SK-N-MC (cell line): ENCODE measurements at places on chromosomes 2 and 18.

GRCh38 chr18:36589857-36590543 is 238.8 kb downstream of the TPGS2 start:
- no peak for DNase-seq

- no peak for DNase-seq
Observed at GRCh38 chr18:74540652-74541421, 6.5 kb downstream of the CNDP1 start.

- DNase-seq: peak; percentile 55
Observed at GRCh38 chr2:230758566-230759480, 46.2 kb downstream of the CAB39 start.

DNA sequence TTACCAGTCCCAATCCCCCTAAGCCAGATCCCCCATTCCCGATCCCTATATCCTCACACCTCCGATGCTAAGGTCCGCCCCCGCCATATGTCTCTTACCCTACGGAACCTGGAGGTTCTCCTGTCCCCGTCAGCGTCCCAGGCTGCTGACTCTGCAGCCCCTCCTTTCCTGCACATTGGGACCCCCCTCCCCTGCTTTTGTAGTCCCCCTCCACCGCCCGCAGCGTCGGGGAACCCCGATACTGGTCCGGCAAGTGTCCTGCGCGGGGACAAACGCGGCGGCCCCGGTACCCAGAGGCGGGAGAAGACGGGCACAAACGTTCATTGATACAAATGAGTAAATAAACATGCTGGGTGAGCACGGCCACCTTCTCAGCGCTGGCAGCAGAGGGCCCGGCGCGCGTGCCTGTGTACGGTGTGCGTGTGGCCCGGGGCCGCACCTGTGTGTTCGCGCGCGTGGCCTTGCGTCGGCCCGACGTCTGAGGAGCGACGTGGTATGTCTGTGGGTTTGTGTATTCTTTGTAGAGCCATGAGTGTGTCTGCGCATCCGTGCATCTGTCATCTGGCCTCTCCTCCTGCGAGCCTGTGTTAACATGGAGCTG is 2.0 kb upstream of the CYP26B1 start:
- DNase-seq: no peak

DNA sequence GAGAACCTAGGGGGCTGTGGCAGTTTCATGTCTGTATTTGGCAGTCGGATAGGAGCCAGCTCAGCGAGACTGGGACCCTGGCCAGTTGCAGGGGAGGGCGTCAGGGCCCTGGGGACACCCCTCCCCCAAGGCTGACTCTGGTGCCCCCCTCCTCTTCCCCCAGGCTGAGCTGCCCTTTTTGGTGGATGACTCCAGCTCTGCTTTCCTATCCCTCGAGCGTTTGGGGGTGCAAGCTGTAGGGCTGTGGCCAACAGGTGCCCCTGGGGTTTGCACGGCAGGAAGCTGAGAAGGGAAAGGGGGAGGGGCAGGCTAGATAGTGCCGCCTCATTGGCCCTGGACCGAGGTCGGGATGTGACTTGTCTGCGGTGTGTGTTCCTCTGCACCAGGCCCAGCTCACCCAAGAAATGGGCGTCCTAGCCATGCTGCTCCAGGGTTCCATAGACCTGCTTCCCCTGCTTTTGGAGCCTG is 26.4 kb downstream of the SPEG start:
- no peak for DNase-seq

DNA sequence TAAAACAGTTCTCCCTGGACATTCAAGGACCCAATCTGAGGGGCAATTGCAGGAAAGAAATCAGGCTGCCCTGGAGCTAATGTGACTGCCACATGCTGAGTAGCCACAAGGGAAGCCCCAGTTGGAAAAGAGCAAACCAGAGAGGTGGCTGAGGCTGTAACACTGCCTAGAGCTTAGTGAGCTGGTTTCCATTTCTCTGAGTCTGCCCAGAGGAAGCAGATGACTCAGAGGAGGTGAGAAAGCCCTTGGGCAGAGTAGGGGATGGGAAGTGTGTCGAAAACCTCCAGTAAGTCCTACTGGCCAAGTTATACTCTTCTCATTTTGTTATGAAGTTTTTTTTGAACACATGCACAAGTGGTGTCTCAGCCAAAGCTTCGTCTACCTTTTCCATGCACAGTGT is 753.0 kb downstream of the CNTNAP5 start:
- no peak for DNase-seq

- DNase-seq: no peak
Observed at GRCh38 chr18:62839874-62840713, 124.8 kb downstream of the PHLPP1 start.

DNA sequence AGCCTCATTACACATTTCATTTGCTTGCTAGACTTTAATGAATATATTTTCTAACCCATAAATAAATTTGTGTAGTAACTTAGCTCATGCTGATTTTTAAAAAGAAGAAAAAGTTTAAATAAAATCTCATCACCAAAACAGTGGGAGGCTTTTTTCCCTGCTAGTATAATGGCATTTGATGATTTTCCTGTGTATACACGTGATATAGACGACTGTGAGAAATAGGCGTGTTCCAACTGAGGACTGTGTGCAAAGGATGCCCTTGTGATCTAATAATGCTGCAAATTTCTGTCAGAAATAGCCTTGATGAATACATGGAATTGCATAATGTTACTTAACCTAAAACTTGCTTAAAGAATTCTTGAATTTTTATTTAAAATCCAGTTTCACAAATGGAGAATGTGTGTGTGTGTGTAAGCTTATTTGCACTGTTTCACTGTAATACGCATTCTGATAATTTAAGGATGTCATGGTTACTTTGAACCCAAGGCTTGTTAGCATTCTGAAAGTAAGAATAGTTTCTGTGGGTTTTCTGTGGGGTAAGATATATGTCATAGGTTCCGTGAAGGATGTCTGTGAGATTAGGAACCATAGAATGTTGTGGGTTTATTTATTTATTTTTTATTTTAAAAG is 178.0 kb downstream of the DLGAP1 start:
- no peak for DNase-seq

DNA sequence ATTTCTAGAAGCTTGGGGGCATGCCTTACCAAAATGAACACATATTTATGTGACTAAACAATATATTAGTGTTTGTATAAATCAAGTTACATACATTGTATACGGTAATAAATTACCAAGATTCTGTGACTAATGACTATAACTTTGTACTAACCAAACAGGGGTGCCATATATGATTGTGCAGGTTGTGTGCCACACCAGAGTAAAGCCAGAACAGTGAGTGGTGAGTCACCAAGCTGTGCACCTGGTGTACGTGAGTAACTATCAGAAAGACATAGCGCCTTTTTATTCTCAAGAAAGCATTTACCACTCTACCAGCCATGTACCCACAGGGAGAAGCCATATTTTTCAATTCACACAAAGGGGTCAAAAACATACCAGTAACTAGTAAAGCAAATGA is 453.2 kb upstream of the PIK3C3 start:
- DNase-seq: no peak

DNA sequence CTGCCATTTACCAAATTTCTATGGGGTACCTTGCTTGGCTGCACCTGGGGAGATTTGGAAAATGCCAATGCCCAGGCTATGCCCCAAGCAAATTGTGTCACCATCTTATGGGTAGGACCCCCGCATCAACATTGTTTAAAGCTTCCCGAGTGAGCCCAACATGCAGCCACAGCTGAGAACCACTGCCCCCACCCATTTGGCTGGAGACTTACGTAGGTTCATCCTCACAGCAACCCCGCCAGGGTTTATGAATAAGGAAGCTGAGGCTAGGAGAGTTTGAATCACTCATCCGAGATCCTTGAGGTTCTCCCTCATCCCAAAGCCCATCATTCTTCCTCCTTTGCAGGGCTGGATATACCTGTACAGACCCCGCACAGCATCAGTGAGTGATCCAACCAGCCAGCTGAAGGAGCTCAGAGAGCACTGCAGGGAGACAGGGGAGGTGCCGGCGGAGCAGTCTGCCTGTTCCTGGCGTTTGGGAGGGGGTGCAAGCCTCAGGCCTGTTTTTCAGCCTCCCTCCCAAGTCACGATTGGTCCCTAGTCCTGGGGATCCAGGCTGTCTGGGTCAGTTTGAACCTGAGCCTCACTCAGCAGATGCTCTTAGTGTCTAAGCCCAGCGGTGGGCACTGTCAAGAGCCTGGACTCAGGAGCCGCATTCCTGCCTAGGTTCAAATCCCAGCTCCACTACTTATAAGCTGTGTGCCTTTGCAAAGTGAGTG is 164.9 kb downstream of the SMAD7 start:
- no peak for DNase-seq

DNA sequence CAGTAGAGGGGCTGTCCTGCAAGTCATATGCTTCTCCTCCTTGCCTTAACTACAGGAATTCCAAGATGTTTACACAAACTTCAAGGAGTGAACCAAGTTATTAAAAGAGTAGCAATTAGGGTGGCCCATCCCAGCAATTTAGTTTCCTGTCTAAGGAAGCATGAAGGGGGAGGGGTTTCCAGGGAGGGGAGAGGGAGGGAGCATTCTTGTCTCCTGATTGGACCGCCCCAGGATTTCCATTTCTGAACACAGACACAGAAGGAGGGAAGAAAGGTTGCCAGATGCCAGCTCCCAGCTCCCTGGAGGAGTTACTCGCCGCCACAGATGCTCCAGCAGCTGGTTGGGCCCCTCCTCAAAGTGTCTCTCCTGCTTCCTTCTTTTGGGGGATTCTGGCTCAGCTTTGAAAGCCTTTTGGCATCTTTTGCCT is 107.6 kb downstream of the TRIB2 start:
- no peak for DNase-seq

GRCh38 chr2:140882671-140883620 is 1247.9 kb downstream of the LRP1B start:
- no peak for DNase-seq

DNA sequence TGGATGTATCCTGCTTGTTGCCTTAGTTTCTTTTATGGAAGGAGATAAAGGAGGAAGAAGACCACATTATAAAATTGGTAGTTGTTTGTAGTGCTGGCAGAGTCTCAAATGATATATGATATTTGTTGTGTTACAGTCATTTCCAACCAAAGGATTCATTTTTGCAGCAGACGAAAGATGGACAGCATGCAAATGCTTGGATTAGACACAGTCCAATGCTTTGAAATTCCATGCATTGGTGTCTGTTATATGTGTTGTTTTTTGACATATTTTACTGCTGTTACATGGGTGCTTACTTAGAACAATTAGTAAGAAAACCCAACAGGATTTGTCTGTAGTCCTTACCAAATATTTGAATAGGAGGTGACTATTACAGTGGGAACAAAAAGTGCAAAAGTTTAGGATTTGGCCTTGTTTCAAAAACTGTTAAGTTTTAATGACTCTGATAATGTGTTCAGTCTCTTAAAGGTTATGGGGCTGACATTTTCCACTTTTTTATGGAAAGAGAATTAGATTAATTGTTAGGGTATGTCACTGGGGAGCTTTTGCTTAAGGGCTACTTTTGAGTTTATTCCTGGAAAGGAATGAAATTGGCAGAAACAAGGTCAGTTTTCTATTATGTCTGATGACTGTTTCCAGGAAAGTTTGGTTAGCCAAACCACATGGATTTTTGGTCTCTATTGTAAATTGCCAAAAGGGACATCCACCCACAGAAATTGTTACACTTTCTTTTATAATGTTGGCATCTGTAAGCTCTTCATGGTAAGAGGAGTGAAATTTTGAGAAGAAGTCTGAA is 229.4 kb upstream of the MMADHC start:
- DNase-seq: no peak

- DNase-seq: no peak
Observed at GRCh38 chr2:36582951-36583350, 15.0 kb downstream of the FEZ2 start.

- no peak for DNase-seq
Observed at GRCh38 chr2:85753525-85754312, at the start of gene ATOH8. TSS of gene ATOH8 (plus strand) at chr2:85753991. CDS start at chr2:85754190, 199 bp downstream.

GRCh38 chr18:76667603-76668002 is 154.8 kb upstream of the ZNF236 start:
- no peak for DNase-seq

GRCh38 chr2:88472811-88473210 is 20.3 kb upstream of the FOXI3 start:
- DNase-seq: no peak

GRCh38 chr2:31522786-31523185 is 58.0 kb downstream of the SRD5A2 start:
- DNase-seq: no peak

DNA sequence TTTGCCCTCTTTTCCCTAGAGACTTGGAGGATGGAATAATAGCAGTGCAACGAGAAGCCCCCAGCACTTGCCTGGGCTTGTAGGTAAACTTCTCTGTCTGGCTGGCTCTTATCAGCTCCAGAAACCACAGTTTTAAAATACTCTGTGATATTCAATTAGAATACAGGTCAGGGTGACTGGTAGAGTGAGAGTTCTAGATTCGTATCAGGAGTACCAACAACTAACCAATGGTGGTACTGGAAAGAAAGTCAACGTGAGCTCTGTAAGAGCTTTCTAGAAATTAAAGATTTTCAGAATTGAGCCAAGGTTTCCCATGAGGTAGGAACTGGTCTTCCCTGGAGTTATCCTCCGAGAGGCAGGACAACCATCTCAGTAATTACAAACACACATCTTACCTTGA is 216.9 kb downstream of the NYAP2 start:
- no peak for DNase-seq

GRCh38 chr2:188395903-188396689 is 104.4 kb downstream of the GULP1 start:
- no peak for DNase-seq

- DNase-seq: no peak
Observed at GRCh38 chr2:151673016-151673415, 61.3 kb downstream of the NEB start.

GRCh38 chr2:227703280-227703732 is 14.5 kb downstream of the SLC19A3 start:
- no peak for DNase-seq

DNA sequence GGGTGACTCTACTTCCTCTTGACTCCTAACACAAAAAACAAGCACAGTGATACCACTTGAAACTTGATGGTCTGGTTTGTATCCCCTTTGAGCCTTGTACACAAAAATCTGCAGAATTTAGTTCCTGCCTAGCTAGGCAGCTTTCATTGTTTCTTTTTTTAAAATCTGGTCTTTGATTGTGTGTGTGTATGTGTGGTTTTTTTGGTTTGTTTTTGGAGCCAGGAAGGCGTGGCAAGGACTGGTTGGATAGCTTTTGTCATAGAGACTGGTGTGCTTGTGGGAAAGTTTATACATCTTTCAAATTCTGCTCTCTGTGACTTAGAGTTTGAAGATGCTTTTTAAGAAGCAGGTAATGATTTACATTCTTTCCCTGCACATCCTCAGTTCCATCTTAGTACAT is 127.4 kb downstream of the TANC1 start:
- DNase-seq: no peak
